ENCODE measurements at places on chromosomes 2 and 18.

DNA sequence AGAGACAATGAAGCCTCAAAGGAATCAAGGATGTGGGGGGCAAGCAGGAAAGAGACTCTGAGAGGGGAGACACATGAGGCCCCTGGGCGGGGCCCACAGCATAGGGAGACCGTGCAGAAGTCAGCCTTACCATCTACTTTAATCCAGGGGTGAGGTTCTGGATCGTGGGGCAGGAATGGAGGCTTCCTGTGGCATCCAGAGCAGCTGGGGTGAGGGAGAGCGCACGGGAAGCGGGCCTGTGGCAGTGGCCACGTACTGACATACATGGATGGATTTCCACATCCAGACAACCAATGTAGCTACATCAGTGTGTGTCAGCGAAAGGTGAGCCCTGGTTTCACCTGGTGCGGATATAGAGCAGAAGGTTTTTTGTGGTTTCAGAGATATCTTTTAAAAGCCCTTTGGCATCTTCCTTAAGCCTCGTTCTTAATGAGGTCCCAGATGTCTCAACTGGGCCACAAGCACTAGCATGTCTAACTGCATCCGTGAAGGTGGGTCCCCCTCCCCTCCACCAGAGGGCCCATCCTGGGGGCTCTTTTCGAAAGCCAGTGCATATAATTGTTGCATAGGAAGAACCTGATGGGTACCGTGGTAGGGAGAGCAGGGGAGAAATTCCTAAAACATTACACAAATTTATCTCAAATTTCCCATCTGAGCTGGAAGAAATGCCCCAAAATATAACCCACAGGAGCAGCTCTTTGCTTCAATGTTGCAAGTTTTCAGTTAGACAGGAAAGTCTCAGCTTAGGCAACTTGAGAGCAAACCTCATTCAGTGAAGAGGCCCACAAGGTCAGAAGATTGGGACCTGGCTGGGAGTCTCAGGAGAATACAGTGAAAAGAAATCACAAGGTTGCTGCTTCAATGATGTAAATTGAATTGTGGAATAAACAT is 90.9 kb downstream of the SP3 start:
- no peak for DNase-seq

DNA sequence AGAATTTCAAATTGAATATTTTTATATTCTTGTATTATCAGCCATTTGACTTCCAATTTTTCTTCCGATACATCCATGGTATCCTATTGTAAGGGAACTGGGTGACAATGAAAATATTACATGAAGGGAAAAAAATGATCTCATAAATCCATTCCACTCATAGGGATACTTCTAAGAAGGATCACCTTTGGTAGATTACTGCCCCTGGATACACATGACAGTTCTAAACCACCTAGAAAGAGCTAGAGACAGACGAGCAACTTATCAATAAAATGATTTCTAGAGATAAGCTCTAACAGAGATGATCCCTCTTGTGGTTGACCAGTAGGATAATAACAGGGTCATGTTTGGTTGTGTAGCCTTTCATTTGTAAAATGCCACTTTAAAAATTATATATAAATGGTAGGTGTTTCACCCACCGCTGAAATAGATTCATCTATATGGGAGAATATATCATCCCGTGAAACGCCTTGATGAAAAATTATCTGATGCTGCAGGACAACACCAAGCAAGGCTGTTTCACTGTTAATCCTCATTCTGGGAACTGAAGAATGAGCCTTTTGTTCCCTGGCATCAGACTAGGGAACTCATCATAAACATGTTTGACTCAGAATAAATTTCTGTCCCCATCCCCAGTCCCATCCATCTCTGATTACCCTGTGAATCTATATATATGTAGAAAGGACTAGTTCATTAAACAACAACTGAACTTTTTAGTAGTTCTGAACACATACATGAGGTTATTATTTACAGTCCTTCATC is 180.0 kb downstream of the TCF4 start:
- DNase-seq, result no peak

- DNase-seq, result no peak
These were observed 190.5 kb upstream of the SKOR2 start for GRCh38 chr18:47441914-47442313.

DNA sequence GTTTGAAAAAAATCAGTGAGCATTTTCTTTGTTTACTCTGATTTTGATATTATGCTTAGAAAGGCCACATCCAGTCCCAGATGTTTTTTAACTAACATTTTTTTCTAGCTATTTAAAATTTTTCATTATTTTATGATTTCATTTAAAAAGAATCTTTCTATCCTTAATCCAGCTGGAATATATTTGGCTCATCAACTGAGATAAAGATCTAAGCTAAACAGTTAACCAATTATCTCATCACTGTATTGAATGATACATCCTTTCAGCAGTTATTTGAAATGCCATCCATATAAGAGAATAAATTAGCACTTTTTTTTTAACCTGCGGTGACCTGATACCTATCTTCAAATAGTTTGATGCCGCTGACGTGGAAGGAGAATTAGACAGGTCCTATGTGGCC is 245.5 kb upstream of the COPS8 start:
- DNase-seq, result no peak

GRCh38 chr2:223626716-223627115 is 24.6 kb upstream of the SCG2 start:
- DNase-seq, result no peak

DNA sequence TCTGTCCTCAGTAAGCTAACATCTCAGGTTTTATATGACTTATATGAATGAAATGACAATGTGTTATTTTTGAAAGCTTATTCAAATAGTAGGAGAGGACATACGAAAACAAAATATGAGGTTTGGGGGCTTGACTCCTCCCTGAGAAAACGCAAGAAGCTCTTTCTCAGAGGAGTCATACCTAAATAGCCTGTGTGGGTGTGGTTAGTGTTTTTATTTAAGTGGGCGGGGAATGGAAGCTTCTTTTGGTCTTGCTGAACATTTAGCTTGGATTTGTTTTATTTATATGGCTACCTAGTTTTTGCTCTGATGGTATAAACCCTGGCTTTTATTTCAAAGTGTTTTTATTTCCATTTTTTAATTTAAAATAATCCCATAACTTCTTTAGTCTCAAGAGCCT is 72.1 kb upstream of the DSG1 start:
- DNase-seq, result no peak

GRCh38 chr2:42829671-42830440 is 37.5 kb upstream of the HAAO start:
- no peak for DNase-seq

DNA sequence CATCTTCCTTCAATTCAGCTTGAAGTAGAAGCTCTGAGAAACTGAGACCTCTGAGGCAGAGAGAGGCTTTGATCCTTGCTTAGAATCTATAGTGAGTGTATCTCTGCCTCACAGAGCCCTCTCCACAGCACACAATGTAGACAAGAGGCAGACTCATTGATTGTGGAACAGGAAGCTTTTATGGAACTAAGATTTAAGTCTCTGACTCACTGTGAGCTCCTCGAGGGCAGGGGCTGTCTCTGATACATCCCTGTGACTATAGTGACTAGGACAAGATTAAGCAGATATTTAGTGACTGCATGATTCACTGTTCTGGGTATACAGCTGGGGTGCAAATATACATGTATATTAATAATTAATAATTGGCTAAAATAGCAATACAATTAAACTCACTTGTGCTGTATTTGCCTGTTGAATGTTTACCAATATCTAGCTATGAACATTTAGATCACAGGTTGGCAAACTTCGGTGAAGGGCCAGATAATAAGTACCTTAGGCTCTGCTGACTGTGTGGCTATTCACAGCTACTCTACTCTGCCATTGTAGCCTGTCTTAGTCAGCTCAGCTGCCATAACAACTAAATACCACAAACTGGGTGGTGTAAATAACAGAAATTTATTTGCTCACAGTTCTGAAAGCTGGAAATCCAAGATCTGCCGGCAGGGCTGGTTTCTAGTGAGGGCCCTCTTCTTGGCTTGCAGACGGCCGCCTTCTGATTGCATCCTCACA is 54.4 kb downstream of the ARHGEF4 start:
- no peak for DNase-seq

DNA sequence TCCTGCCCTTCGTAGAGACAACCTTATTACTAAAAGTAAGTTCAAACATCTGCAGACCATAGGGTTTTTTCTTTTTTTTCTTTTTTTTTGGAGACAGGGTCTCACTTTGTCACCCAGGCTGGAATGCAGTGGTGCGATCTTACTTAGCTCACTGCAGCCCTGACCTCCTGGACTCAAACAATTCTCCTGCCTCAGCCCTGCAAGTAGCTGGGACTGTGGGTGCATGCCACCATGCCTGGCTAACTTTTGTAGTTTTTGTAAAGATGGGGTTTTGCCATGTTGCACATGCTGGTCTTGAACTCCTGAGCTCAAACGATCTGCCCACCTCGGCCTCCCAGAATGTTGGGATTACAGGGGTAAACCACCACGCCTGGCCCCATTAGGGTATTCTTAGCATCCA is 32.4 kb downstream of the HADHA start:
- DNase-seq, result no peak

DNA sequence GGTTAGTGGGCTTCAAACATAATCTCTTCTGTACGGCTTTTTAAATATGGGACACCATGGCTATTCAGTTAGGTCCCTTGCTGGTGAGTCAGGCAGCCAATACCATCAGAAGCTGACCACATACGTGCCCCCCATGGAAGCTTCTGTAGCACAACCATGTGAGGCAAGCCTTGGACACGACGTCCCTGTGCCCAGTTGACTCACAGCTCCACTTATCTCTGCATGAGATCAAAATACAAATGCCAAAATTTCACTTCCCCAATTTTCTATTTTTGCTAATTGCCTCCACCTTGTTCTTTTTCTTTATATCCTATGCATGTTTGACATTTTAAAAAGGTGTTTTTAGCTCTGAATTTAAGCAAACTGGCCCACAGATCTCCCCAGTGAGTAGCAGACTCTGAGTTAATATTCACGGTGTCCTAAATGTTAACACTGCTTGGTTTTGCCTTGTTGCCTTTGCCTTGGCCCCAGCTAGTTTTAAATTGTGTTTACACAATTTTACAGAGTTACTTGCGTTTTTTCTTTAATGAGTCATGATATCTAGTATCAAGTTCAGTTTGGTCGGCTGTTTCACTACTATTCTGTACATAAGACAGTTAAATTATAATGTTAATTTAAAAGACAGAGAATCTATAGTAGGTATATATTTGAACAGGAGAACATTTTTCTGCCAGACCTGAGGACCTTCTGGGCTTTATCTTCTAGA is 77.5 kb downstream of the CDCA7 start:
- no peak for DNase-seq

- DNase-seq, result peak; percentile 99
These were observed 315 bp upstream of the SLC66A3 start for GRCh38 chr2:11154923-11155380.

DNA sequence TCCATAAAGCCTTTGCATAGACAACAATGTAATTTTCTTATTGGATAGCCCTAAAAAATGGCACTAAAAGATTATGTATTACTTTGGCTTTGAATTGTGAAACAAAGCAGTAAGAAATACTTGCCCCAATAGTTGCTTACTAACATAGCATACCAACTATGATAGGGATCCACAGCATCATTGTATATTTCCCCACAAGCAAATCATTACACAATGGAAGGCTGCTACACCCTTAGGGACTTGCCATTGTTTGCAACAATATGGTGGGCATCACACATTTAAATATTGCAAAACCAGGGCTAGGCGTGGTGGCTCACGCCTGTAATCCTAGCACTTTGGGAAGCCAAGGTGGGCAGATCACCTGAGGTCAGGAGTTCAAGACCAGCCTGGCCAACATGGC is 74.4 kb downstream of the CACNB4 start:
- no peak for DNase-seq

DNA sequence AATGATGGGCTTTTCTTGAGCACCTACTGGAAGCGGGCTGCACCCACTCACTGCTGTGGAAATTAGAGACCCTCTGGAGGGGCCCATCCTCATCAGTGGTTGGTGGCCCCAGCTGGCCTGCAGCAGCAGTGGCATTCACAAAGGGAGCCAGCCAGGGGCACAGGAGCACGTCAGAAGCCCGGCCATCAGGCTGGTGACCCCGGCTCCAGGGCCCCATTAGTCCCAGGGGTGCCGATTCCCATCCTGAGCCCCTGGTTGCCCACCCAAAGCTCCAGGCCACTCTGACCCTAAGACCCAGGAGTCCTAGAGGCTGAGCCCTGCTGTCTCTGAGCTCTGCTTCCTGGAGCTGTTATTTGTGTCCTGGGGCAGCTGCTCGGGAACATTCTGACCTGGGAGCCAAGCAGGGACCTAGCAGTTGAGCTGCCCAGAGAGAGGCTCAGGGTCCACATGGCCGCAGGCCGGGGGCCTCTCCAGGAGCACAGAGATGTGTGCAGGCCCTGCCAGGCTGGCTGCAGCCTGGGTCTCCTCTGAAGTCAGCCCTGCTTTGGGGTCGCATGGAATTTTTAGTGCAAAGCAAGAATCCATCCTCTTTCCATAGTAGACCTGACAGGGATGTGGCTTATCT is 207.2 kb downstream of the KLHL29 start:
- DNase-seq, result no peak

GRCh38 chr18:50285631-50286321 is 1.7 kb downstream of the CXXC1 start:
- DNase-seq, result no peak

DNA sequence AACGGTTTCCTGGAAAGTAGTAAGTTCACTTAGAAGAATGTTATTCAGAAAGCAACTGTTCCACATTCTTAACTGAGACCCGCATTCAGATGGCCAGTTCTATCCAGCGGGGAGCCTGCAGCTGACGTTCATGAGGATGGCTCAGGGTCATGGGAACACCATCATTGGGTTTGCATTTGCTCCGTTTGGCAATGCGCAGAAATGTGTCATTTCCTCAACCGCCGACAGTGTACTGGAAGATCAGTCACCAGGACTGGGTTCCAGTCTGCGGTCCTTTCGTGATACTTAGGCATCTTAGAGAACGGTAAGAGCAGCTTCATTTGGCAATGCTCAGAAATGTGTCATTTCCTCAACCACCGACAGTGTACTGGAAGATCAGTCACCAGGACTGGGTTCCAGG is 104.0 kb downstream of the DNER start:
- DNase-seq, result no peak

DNA sequence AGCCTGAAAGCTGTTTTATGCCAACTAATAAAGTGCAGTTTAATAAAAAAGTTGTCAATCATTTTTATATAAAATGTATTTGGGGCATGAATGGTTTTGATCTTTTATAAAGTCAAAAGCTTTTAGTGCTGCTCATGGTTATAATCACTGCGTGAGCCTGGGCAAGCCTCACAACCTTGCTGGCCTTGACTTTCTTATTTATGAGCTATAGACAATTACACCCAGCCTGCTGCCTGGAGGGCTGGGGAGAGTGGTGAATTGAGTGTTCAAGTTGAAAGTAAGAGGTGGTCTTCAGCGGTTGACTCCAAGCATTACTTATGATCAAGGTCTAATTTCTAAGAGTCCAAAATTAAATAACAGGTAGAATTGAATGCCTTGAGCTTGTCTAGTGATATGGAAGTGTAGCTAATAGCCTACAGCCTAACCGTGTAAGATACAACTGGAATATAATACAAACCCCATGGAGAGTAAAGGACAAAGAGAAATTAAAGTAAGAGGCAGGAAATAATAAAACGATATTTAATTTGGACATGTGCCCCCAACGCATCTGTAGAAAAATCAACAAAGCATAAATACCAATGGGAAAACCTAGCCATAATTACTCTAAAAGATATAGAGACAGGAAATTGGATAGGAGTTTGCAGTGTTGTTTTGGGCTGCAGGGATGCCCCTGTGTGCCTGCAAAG is 106.0 kb upstream of the CYP1B1 start:
- no peak for DNase-seq
